ENCODE measurements at places on chromosomes 6 and 20. TPM values are rescaled to one million over a fixed set of nuclear protein-coding genes. Genes with fewer than 3 reads are reported as not detected.

DNA sequence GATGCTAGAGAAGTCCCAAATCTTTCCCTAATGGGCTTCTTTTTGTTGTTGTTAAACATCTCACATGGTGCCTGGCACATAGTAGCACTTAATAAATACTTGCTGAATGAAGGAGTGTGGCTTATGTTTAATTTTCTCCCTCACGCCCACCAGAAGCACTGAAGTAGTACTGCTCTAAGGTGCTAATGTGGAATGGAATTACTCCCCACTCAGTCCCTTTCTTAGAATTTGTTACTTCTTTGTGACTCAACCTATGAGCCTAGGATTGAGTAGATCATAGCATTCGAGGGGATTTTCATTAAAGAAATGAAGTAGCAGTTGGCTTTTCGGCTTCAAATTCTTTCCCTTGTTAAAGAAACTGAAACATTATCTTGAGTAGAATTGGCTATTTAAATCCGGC lies 192.8 kb downstream of the CLIC5 start:
- no peak for DNase-seq

DNA sequence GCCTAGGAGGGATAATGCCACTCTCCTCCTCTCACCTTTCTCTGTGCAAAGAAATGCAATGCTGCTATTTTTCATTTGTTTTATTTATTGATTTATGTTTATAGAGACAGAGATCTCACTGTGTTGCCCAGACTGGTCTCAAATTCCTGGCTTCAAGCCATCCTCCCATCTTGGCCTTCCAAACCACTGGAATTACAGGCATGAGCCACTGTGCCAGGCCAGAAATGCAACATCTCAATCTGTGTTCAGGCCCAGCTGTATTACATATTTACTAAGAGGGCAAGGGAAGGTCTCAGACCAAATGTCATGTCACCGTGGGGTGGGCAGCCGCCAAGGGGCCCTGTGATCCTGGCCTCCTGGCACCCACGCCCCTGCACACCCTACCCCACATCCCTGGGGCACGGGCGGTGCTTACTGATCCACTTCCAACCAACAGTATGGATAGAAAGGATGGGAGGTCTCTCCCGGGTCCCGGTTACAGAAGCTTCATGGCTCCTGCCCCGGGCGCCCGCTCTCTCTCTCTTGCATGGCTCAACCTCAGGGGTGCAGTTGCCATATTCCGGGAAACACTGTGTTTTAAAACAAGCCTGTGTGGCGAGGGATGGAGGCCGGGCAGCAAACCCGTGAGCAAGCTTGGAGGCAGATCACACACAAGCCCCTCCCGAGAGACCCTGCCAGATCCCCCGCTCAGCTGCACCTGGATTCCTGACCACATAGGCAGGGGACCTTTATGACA lies 111.8 kb downstream of the AGPAT4 start:
- no peak for DNase-seq

ASIP gene
- total RNA-seq = not detected

GRCh38 chr6:20705741-20706140 lies 171.5 kb downstream of the CDKAL1 start:
- DNase-seq = no peak

DNA sequence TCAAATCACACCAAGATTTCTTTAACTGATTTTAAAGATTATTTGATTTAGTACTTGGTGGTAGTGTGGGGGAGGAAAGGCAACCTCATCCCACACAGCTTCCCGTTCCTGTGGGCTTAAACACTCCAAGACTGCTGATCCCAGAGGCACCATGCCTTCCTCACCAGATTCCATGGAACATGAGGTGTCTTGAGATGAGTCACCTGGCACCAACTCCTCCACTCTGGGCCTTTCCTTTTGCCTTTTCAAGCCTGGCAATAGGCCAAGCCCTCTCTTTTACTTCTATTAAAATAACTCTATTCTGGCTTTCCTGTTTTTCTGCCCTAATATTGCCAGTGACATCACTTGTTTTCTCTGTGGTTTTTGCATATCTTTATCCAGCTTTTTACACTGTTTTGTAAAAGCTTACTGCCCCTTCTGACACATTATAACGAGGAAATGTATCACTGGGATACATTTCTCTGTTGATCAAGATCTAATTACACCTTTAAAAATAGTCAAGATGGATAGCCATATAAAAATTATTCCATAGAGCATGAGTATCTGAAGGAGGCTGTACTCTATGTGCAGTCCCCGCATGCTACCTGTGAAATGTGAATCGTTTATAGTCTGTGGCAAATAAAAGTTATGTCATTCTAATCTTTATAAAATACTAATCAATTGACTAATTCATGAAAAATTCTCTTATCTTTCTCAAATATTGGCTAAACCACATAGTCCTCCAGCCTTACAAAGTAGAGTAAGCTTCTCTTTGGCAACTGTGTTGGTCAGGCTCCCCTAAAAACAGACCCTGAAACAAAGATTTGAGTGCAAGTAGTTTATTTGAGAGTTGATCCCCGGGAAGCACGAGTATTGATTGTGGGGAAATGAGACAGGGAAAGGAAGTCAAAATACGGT lies 257.8 kb upstream of the KCNQ5 start:
- DNase-seq = no peak

FBXO30 gene
- 13.1 TPM for total RNA-seq

- DNase-seq = no peak
Observed at GRCh38 chr6:163338671-163339405, 75.7 kb upstream of the QKI start.

- no peak for DNase-seq
Observed at GRCh38 chr20:1569415-1569881, 11.9 kb upstream of the SIRPD start.

- no peak for DNase-seq
Observed at GRCh38 chr6:73030791-73031782, 194.2 kb downstream of the KHDC1L start.

DNA sequence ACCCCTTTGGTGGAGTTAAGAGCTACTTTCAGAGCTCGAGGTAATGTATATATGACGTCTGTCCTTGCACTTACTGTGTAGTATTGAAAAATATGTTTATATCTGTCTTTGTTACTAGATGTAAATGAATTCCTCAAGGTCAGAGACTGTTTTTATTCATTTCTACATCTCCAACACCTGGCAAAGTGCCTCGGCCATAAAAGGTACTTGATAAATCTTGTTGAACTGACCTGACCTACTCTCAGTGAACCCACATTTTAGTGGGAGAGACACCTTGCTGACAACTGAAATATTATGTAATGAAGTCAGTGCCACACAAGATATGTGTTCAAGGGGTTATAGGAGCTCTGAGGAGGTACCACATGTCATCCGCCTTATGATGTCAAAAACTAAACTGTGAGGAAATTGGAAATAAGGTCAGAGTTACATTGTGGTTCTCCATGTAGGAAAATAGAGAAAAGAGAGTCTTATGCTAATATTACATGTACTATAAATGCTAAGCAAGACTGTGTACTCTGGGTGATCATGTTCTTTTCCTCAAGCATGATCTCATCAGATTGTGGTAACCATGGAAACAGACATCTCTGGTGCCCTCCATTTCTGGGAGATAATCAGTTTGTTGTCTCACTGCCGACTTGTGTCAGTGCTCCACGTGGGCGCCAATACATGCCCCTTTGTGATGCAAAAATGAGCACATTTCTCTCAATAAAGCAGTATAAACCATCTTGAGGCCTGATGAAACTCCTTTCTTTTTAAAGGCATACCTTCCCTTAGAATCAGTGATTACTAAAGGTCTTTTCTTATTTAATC lies 5.7 kb upstream of the TMEM30A start:
- no peak for DNase-seq

DNA sequence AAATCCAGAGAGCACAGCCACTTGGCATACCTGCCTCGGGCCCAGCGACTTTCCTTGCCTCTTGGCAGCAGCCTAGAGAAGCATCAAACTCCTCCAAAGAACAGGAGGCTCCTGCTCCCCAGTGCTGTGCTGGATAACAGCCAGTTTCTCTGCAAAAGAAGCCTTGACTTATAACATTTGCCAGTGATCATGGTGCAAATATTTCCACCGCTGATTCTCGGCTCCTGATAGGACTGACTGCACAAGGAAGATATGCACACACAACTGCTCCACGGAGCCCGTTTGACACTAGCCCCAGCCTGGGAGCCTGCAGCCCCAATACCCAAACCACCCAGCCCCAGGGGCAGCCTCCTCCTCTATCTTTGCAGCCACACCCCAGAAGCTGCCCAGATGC lies 17.5 kb downstream of the ACSS1 start:
- no peak for DNase-seq

SEC23B gene
- total RNA-seq = 58.4 TPM

DNA sequence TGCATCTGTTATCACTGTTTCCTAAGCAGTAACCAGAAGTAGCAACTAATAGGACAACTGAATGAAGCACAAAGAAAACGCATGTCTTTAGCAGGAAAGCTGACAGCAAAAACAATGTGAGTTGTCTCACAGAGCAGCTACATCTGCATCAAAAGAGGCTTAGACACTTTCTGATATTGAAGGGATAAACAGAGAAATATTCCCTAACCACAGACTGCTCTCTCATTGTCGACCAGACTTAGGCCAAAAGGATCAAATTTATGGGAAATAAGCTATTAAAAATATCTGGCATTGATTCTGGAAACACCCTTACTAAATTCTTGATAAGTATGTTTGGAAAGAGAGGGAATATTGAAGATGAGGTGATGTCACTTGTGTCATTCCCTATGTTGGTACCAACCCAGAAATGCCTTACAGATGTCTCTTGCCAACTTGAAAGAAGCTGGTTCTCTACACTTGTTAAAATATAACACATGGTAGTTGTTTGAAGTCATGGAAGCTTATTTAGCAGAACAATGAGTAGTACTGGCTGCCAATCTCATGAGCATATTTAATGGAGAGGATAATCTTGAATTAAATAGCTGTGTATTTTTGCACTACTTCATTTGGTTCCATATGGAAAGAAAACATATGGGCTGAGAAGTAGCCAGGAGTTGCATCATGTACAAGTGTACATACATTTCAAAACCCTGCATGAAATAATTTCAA lies 929.3 kb upstream of the MAN1A1 start:
- no peak for DNase-seq

DNA sequence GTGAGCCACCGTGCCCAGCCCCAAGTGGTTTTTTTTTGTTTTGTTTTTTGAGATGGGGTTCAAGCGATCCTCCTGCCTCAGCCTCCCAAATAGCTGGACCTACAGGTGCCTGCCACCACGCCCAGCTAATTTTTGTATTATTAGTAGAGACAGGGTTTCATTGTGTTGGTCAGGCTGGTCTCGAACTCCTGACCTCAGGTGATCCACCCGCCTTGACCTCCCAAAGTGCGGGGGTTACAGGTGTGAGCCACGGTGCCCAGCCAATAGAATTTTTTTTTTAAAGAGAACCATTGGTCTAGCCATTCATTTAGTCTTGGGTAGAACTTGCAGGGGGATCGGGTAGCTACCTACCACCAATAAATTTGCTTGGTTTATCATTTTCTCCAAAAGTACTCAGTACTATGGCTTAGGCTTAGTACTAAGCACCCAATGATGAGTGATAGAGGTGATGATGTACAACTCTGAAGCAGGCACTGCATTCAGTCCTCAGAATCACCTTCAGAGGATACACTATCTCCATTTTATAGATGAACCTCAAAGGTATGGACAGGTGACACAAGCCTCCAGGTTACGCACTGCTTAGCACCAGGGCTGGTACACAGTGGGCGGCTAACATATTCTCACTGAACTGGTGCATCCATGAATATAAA lies 12.9 kb upstream of the C20orf203 start:
- DNase-seq = no peak

GRCh38 chr6:18368277-18369105 lies 18.7 kb upstream of the RNF144B start:
- no peak for DNase-seq

BMP2 gene
- 17.6 TPM for total RNA-seq

DNA sequence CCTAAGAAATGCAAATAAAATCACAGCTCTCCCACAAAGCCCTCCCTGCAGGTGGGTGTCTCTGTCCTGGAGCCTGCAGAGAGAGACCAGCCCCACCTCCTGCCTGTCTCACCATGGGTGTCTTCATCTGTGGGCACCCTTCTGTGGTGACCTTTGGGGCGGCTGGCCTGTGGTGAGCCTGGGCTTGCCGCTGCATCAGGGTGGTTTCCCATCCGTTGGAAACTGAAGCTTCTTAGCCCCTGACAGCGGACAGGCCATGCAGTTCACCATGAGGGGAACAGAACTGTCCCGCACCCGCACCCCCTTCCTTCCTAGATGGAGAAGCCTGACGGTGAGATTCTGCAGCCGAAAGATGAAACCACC lies 42.3 kb upstream of the FRMD1 start:
- peak; percentile 5 for DNase-seq

SAMD3 gene
- total RNA-seq = 0.69 TPM

- DNase-seq = no peak
Observed at GRCh38 chr20:9081423-9081966, 12.6 kb downstream of the PLCB4 start.

OPRM1 gene
- total RNA-seq = not detected

GRCh38 chr6:43402820-43403219 lies 24.5 kb upstream of the ABCC10 start:
- DNase-seq = no peak

- no peak for DNase-seq
Observed at GRCh38 chr20:33838035-33838864, 27.1 kb downstream of the CHMP4B start.

KATNA1 gene
- 16.5 TPM for total RNA-seq

DNA sequence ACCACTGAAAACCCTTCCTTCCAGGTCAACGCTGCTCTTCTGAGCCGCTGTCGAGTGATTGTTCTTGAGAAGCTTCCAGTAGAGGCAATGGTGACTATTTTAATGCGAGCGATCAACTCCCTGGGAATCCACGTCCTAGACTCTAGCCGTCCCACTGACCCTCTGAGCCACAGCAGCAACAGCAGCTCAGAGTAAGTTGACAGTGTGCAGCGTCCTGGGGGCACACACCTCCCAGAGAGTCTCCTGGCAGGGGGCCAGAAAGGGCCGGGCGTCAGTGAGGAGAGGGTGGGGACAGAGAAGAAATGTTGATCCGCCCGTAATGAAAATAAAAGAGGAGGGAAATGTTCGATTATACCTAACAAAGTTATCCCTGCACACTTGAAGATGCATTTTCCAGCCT lies 5.0 kb downstream of the WRNIP1 start:
- no peak for DNase-seq

DNA sequence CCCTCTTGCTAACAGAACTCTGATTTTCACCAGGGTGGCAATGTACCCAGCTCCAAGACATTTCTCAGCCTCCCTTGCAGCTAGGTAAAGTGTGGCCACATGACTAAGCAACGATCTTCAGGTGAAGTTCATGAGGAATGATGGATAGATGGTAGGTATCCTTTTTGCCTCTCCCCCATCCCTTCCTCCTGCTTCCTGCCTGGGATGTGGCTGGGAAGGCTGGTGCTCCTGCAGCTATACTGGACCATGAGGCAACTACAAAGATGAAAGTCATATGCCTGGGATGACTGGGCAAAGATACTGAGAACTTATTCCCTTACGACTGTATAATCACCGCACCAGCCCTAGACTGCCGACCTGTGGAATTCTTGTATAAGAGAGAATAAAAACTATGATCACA lies 13.4 kb downstream of the ZNF335 start:
- DNase-seq = no peak

DNA sequence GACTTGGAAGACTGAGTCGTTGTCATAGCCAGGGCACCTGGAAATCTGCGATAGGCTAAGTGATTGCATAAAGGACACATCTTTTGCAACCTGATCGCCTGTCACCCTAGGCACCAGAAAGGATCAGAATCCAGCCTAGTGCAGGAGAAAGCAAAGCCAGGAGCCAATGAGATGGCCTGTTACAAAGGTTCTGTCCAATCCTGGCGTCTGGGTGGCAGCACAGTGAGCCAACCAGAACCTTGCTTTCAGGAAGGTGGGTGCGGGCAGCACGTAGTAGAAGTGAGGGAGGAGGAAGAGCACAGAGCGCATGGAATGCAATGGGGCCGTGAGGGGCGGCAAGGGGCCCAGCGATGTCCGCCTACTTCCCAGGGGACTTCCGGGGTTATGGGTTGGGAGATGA lies 120.4 kb upstream of the GGTLC1 start:
- DNase-seq = no peak

GRCh38 chr20:46557231-46557956 lies 6.9 kb upstream of the OCSTAMP start:
- DNase-seq = no peak

Measured in progenitor cell of endocrine pancreas (in vitro differentiated cells).